Urinary bladder (tissue), 4 donors: ENCODE measurements at places on chromosomes 1 and 21. TPM values are rescaled to one million over a fixed set of nuclear protein-coding genes. Genes with fewer than 3 reads are reported as not detected.

GRCh38 chr1:61753998-61754508, 11.8 kb downstream of the PATJ start:
- no peak for DNase-seq

- no peak for DNase-seq
Observed at GRCh38 chr1:160685266-160685665, 26.4 kb downstream of the CD48 start.

- no peak for DNase-seq
Observed at GRCh38 chr1:42177541-42177981, 13.0 kb upstream of the GUCA2A start.

DNA sequence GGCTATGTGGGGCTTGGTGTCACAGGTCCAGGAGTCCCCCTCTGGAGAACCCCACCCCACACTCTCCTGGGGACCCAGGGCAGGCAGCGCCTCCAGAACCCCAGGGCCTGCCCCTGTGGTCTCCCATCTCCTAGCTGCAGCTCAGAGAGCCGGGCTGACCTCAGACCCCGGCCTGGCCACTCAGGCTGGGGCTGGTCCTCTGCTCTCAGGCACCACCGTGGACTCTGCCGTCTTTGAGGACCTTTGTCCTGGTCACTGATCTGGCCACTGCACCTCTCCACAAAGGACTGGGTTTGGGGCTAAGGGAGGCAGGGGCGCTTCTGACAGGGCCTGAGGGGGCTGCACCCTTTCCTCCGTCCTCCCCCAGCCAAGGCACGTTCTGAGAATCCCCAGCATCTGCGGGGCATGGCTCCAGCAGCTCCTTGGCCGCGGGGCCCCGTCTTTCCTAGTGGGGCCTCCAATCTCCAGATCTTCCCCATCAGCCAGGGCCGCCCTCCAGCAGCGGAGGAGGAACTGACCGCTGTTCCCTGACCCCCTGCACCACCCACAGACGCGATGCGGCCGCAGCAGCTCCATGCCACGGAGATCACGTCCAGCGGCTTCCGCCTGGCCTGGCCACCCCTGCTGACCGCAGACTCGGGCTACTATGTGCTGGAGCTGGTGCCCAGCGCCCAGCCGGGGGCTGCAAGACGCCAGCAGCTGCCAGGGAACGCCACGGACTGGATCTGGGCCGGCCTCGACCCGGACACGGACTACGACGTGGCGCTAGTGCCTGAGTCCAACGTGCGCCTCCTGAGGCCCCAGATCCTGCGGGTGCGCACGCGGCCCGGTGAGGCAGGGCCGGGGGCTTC, 3.3 kb downstream of the VWA1 start:
- DNase-seq = no peak

- no peak for DNase-seq
Observed at GRCh38 chr1:89820422-89821321, at the start of gene LRRC8D. TSS of gene LRRC8D (plus strand) at chr1:89821032. CDS start at chr1:89933069, 112,037 bp downstream.

Gene XCL1
- 0.30 TPM for polyA plus RNA-seq

Gene EPHA2
- polyA plus RNA-seq = 16.2 TPM

Gene CFAP74
- polyA plus RNA-seq = 0.23 TPM

Gene FAM167B
- polyA plus RNA-seq = 8.2 TPM

Gene TAF5L
- 19.3 TPM for polyA plus RNA-seq

Gene MEAF6
- polyA plus RNA-seq = 65.5 TPM
